ENCODE measurements at places on chromosomes 3 and 15. TPM values are rescaled to one million over a fixed set of nuclear protein-coding genes. Genes with fewer than 3 reads are reported as not detected.

GRCh38 chr3:41966206-41966605 is 4.3 kb upstream of the ULK4 start:
- no peak for DNase-seq

- DNase-seq, result peak; percentile 78
Observed at GRCh38 chr3:106401666-106402490, 533.1 kb upstream of the CBLB start.

- DNase-seq, result no peak
Observed at GRCh38 chr3:128429751-128430150, 36.9 kb downstream of the DNAJB8 start.

GRCh38 chr3:38147421-38147820 is 9.0 kb downstream of the MYD88 start:
- no peak for DNase-seq

The SLC9A9 gene
- 74.0 TPM for total RNA-seq

DNA sequence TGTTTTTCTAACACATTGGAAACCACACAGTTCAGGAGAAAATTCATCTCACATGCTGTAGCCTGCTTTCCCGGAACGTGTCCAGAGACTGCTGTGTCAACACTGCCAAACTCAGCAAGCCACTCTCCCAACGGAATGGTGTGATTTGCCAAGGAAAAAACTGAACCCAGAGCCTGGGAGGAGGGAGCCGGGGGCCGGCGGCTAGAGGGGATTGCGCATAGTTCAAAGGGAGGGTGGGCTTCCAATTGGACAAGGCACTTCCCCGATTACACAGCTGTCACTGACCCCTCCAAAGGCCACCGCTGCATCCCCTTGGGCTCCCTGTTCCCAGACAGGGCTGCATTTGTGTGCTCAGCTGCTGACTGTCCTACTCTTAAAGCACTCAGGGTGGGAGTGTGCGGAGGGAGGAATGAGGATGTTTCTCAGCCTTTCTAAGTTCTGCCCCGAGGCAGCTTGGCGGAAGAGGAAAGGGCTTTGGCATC is 256.2 kb downstream of the ZNF621 start:
- DNase-seq, result peak; percentile 61

GRCh38 chr3:132317229-132317948 is at the start of gene ACP3:
ACP3 (plus strand) TSS chr3:132317407; CDS start chr3:132317457, 50 bp downstream.
- DNase-seq, result peak; percentile 90

The CD200 gene
- total RNA-seq, result 0.17 TPM

GRCh38 chr15:60343221-60343970 is 54.4 kb downstream of the ANXA2 start:
- DNase-seq, result peak; percentile 34

GRCh38 chr3:95438274-95438673 is 1375.4 kb downstream of the NSUN3 start:
- DNase-seq, result no peak

The ZNF592 gene
- 3.1 TPM for total RNA-seq

The CCR9 gene
- total RNA-seq, result not detected

The ACAA1 gene
- total RNA-seq, result 26.5 TPM

DNA sequence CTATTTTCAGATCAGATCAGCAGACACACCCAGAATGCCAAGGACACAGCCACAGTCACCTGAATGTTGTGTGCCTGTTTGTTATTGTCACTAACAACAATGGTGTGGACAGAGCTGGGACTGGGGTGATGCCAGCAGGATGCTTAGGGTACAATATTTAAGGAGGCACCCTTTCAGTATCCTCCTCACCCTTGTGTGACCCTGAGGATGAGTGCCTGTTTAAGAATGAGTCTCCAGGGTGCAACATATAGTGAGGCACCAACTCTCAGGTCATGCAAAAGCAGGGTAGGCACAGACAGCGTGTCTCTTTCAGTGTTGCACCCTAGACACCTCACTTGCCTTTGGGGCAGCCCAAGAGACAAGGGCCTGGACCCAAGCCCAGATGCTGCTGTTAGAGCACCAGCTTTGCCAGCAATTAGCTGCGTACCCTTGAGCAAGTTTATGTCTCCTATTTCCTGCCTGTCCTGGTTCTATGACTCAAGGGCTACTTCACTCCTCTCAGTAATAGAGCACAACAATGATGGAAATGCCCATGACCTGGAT is 122.6 kb downstream of the AQP9 start:
- peak; percentile 26 for DNase-seq

DNA sequence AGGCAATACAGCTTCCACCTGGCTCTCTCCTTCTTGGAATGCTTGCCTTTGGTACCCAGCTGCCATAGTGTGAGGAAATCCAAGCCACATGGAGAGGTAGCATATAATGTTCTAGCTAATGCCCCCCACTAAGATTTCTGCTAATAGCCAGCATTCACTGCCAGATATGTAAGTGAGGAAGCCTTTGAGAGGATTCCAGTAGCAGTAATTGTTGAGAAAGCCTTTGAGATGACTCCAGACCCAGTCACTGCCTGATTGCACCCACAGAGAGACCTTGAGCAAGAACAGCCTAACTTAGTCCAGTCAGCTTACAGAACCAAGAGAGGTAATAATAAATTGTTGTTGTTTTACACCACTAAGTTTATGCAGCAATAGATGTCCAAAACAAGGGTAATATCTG is 63.1 kb downstream of the STRIT1 start:
- DNase-seq, result peak; percentile 27

- DNase-seq, result peak; percentile 74
Observed at GRCh38 chr3:36244728-36245127, 135.6 kb upstream of the STAC start.

The HDGFL3 gene
- 26.2 TPM for total RNA-seq

DNA sequence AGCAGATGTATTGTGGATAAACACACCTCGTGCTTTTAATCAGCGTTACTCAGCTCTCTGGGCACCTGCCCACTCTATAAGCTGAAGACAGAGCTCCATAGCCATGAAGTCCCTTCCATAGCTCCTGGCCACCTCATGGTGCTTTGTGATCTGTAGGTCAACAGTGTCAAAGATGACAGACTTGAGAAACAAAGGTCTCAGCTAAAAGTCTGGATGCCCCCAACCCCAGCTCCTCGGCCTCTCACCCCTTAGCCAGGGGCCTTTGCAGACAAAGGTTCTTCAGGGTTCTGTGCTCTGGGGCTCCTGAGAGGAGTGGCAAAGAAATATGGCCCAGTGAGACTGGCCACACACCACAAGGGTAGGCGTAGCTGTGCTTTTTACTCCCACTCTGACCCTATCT is 168.6 kb downstream of the KLF13 start:
- no peak for DNase-seq

DNA sequence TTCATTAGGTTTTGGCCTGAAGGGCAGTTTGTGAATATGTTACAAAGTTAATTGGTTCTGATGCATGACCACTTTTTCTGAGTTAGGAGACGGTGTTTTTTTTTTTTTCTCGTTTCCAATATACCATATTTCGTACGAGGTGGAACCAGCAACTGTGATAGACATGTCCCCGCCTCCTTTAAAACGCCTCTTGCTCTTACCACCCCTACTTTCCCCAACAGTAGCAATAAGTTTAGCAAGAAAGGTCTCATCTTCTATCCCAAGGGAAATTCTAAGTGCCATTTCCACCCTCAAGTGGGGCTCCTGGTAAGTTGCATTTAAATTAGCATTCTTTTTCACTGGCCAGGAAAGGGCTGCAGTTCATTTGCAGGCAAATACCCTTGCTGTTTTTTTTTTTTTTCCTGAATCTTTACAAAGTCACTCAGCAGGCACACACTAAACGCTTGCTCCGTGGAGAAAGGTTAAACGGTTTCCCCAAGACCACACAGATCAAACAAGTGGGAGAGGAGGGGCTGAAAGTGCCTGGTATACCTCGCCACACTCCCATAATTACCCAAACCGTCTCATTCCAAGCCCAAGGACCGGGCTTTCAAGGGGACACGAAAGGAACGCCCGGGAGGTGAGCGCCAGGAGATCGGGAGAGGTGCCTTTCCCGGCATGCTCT is 39.5 kb upstream of the MGA start:
- peak; percentile 7 for DNase-seq

- DNase-seq, result no peak
Observed at GRCh38 chr3:108642526-108642925, 53.0 kb downstream of the DZIP3 start.

DNA sequence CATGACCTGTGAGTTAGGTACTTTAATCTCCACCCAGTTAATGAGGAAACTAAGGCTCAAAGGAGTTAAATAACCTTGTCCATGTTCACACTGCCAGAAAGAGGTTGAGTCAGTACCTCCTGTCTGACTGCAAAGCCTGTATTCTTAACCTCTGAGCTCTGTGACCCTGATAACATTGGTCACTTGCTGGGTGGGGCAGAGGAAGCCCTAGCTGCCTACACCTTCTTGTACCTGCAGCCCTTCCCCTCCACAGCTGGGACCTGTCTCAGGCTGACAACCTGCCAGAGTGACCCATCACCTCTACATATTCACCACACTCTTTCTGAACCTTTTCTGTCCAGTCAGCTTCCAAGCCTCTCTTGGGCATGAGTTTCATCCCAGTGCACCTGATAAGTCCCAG is 106.1 kb upstream of the HES1 start:
- no peak for DNase-seq

GRCh38 chr15:58431221-58432149 is at the start of gene LIPC:
LIPC (plus strand) TSS chr15:58431991; CDS start chr15:58432033, 42 bp downstream.
- no peak for DNase-seq

DNA sequence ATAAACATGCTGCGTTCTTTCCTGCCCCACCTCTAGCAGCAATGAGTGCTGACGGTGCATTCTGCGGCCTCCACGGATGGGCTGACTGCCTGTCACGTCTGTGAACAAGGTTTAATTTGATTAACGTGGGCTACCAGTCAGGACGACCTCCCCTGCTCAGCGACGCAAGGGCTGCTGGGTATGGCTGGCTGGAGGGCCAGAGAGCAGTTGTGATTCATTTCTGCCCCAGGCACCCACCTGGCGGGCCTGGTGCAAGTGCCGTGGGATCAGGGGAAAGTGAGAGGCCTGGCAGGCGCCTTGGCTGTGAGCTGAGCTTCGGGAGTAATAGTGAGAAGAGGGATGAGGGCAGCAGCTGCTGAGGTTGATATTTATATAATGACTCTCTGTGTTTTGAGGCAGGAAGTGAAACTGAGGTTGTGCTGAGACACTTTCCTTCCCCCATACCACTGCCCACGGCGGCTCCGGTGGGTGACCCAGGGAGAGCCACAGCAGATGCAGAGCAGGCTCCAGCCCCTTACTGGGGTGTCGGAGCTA is 190.4 kb upstream of the BCL6 start:
- DNase-seq, result no peak
